Muscle of leg (tissue), 16 donors: ENCODE measurements at places on chromosomes 4 and X. TPM values are rescaled to one million over a fixed set of nuclear protein-coding genes. Genes with fewer than 3 reads are reported as not detected.

Gene SPANXA1
- polyA plus RNA-seq, result not detected

Gene CENPI
- 8.5 TPM for polyA plus RNA-seq

Gene ARHGAP6
- 9.9 TPM for polyA plus RNA-seq

GRCh38 chr4:141013899-141014298 lies 119.4 kb downstream of the RNF150 start:
- DNase-seq, result no peak

- no peak for DNase-seq
Observed at GRCh38 chrX:101977106-101977505, 45.3 kb upstream of the ZMAT1 start.

Gene GNRHR
- 0.61 TPM for polyA plus RNA-seq

Gene SLC34A2
- 0.04 TPM for polyA plus RNA-seq

DNA sequence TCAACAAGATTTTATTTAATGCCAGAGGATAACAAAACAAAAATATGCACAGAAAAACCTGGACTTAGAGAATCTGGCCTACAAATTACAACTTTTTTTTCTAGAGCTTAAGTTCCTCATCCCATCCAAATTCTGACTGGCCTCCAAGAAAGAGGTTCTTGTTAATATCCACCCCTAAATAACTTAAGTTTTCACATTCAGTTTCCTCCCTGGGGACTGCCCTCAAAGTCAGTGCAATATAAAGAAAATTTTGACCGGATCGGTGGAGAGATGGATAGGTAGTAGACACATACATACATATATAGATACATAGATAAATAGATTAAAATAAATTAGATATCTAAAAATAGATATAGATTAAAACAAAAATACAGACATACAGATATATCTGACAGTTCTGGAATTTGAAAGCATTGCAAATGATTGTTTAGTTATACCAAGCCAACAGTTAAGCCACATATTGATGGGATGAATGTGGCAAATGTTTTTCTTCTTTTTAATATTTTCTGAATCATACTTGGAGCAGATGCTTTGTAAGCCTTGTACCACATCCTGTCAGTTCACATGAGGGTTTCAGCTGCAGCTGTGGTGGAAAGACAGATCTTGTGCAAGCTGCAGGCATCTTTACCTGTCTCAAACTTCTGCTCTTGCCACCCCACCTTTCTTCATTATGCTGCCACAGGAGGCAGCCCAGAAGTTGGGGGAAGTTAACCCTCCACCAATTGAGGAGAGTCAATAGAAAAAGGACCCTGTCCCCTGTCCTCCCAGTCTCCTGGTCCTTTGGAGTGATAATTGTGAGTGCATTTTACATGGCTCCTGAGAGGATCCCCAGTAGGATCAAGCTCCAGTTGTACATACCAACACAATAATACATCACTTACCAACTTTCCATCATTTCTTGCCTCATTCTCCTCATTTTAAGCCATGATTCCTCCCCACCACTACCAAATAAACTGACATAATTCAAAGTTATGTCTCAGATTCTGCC lies 58.5 kb upstream of the PRDM8 start:
- DNase-seq, result peak; percentile 56

- DNase-seq, result no peak
Observed at GRCh38 chr4:42070463-42070862, 80.1 kb downstream of the SLC30A9 start.

DNA sequence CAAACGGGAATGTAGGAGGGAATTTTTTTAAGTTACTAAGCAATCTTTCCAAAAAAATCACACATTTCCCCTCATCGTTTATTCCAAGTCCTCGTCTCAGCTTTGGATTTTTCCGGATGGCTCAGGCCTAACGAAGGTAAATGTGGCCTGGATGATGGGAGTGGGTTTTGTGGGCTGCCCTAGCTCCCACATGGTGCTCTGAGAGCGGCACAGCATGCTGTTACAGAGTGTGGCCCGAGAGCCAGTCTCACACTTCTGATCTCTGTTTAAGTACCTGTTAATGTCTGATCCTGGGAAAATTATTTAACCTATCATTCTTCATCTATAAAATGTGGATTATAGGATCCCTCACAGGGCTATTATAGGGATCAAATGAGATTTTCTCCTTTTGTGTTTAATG lies 38.2 kb upstream of the ADAM29 start:
- DNase-seq, result no peak

Gene MTTP
- polyA plus RNA-seq, result 7.2 TPM

DNA sequence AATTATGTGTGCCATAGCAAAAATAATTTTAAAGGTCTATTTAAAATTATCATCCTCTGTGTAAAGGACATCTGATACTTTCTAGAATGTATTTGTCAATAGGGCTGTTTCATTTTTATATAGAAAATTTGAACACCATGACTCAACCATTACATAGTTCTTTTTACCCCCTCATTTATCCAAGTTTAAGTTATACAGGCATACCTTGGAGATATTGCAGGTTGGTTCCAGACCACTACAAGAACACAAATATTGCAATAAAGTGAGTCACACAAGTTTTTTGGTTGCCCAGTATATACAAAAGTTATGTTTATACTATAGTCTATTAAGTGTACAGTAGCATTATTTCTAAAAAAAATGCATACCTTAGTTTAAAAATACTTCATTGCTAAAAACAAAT lies 130.4 kb downstream of the MSL3 start:
- DNase-seq, result no peak

DNA sequence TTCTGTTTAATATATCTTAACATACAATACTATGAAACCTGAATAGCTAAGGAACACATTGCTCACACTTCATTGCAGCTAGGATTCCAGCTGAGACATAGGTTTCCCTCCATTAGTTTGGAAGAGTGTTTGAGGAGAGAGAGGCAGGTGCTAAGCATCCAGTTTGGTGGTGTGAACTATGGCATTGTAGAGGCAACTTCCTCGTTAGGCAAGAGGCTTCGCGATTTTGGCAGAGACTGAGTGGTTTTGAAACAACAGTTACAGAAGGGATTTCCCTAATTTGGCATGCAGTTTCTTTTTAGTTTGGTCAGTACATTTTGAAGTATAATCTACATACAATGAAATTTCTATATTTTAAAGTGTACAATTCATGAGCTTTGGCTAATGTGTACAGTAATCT lies 117.1 kb upstream of the BMP3 start:
- DNase-seq, result peak; percentile 8

Gene DKC1
- polyA plus RNA-seq, result 41.7 TPM

Gene PRICKLE3
- 3.3 TPM for polyA plus RNA-seq

DNA sequence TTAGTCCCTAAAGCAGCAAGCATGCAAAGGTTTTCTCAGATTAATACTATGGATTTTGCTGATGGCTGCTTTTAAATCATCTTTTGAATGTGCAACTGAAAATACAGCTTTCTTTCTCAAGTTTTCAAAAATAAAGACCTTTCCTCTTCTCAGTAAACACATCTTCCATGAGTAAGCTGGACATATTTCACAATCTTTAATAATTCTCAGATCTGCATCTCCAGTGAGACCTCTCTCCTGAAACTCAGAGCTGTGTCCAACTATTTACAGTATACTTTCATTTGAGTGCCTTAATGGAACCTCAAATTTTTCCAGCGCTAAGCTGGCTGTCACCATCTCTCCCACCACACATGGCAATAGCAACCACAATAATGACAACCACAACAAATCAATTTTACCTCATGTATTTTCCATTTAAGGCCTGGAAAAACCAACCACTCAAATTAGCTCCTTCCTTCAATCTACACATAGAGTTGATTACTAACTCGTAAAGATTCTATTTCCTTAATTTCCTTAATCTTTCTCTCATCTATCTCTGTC lies 192.4 kb upstream of the RPL34 start:
- no peak for DNase-seq

DNA sequence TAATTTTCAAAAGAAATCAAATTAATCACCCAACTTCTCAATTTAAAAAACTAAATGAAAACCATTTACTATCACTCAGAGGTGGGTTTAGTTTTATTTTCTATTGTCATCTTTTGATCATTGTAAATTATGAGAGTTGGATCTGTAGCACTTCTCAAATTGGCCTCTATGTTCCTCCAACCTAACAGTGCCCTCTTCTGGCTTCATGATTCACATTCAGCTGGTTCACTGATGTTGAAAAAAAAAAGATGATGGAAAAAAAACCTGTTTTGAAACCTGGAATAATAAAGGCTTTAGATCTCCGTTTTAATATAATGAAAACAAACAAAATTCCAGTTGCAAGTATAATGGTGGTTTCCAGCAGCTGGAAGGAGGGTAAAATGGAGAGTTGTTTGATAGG lies 2.4 kb upstream of the NBDY start:
- peak; percentile 65 for DNase-seq

Gene SEC24D
- 82.5 TPM for polyA plus RNA-seq
